Body of pancreas (tissue), 4 donors: ENCODE measurements at places on chromosomes 2 and 18. TPM values are rescaled to one million over a fixed set of nuclear protein-coding genes. Genes with fewer than 3 reads are reported as not detected.

DNA sequence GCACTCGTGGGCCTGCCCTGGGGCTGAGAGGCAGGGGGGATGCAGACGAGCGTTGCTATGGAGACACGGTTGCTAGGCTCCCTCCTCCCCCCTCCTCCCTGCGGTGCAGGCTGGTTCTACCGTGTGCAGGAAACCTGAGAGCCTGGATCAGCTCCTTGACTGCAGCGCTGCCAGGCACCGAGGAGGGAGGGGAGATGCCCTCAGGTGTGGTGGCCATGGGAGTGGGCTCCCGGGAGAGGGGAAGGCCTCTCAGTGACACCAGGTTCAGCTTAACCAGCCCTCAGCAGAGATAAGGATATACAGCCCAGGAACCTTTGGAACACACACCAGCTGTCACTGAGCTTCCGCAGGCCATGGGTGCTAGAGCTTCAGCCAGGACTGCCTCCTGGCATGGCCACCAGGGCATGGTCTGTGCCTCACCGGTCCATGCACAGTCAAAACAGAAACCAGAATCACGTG lies 124.4 kb upstream of the PXDN start:
- no peaks in the 10 kb centered on the region for H3K36me3 ChIP-seq
- no peaks in the 10 kb centered on the region for H3K27me3 ChIP-seq
- H3K4me3 ChIP-seq = no peak overlapping the region
- no peak overlapping the region for H3K27ac ChIP-seq
- DNase-seq = no peak

GRCh38 chr18:48688961-48689360 lies 150.1 kb downstream of the CTIF start:
- no peak overlapping the region for H3K27ac ChIP-seq
- no peaks in the 10 kb centered on the region for H3K4me1 ChIP-seq
- H3K4me3 ChIP-seq = no peak overlapping the region
- H3K36me3 ChIP-seq = no peaks in the 10 kb centered on the region

Gene MTCL1
- 15.3 TPM for total RNA-seq

Gene KLHL30
- total RNA-seq = 0.26 TPM

- DNase-seq = no peak
- H3K4me1 ChIP-seq = peaks cover 4% of the 10 kb centered on the region
- H3K36me3 ChIP-seq = no peaks in the 10 kb centered on the region
- no peak overlapping the region for H3K27ac ChIP-seq
- no peaks in the 10 kb centered on the region for H3K27me3 ChIP-seq
These were observed 163.8 kb upstream of the MEX3C start for GRCh38 chr18:51361130-51361860.

GRCh38 chr2:11527001-11527400 lies 6.8 kb upstream of the GREB1 start:
- no peak for DNase-seq
- no peak overlapping the region for H3K27ac ChIP-seq

DNA sequence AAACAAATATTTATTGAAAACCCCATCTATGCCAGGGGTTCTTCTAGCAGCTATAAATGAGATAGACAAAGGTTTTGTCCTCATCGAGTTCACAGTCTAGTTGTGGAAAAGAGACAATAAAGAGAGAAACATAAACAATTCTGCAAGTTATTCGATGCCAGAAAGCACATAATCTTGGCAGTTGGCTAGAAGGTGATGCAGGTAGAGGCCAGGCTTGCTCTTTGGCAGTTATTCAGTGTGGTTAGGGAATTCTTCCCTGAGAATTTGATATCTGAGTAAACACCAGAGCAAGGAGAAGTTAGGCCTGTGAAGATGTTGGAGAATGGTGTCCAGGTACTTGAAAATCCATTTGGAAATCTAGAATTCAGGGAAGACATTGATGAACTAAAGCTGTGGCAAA lies 547.4 kb downstream of the SLC4A3 start:
- H3K27ac ChIP-seq = no peak overlapping the region
- no peaks in the 10 kb centered on the region for H3K36me3 ChIP-seq
- H3K4me1 ChIP-seq = no peaks in the 10 kb centered on the region
